ENCODE measurements at places on chromosomes 1 and 21.

- peak; percentile 69 for DNase-seq
Observed at GRCh38 chr1:15106608-15107007, 46.9 kb upstream of the TMEM51 start.

GRCh38 chr1:76371941-76372340 lies 297.4 kb downstream of the ST6GALNAC3 start:
- DNase-seq: no peak

DNA sequence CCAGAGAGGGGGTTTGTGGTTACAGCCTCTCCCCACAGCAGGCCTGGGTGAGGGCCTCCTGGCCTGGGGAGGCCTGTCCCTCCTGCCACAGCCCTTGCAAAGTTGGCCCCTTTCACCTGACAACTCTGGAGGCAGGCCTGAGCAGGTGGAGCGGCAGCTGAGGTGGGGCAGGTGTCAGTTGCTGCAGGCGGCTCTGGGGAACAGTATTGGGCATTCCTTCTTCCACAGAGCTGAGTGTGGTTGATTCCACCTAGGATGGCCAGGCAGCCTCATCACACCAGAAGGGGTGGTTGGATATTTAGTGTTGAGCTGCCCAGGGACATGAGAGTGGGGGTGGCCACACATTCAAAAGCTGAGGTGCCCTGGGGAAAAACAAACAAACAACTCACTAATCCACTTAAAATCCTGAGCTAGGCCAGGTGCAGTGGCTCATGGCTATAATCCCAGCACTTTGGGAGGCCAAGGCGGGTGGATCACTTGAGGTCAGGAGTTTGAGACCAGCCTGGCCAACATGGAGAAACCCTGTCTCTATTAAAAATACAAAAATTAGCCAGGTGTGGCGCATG lies 31.1 kb downstream of the PIGP start:
- no peak for DNase-seq

- DNase-seq: peak; percentile 19
Observed at GRCh38 chr1:203558064-203558760, 64.3 kb downstream of the OPTC start.
